Cardiac muscle cell (in vitro differentiated cells and primary cell): ENCODE measurements at places on chromosomes 4 and X.
A peak's percentile ranks its signal among the peaks of the same experiment; 100 is the strongest.

DNA sequence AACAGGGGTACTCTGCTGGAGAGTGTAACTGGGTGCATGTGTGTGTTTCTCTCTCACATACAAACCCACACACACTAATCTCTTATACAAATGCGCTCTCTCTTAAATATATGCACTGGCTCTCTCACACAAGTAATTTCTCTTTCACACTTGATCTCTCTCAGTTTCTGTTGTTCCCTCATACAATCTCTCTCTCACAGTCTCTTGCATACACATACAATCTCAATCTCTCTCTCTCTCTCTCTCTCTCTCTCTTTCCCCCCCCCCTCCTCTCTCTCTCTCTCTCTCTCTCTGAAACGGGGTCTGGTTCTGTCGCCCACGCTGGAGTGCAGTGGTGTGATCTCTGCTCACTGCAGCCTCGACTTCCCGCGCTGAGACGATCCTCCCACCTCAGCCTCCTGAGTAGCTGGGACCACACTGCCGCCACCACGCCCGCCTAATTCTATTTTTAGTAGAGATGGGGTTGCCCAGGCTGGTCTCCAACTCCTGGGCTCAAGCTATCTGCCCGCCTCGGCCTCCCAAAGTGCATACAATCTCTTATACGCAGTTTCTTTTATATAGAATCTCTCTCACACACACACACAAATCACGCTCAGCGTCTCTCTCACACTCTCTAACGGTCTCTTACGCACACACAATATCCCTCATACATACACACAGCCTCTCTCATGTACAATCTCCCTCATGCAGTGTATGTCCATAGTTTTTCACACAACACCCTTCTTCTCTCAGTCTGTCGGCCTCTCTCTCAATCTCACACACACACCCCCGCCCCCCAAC lies 518 bp upstream of the FAM241A start:
- DNase-seq: no peak
- H3K4me3 ChIP-seq: peak overlapping the region; percentile 59
- H3K4me1 ChIP-seq: peaks cover 5% of the 10 kb centered on the region
- no peak overlapping the region for H3K27ac ChIP-seq
- H3K36me3 ChIP-seq: no peaks in the 10 kb centered on the region

- H3K27me3 ChIP-seq: no peaks in the 10 kb centered on the region
- no peak overlapping the region for H3K27ac ChIP-seq
Observed at GRCh38 chr4:142901166-142901662, 55.1 kb upstream of the INPP4B start.

DNA sequence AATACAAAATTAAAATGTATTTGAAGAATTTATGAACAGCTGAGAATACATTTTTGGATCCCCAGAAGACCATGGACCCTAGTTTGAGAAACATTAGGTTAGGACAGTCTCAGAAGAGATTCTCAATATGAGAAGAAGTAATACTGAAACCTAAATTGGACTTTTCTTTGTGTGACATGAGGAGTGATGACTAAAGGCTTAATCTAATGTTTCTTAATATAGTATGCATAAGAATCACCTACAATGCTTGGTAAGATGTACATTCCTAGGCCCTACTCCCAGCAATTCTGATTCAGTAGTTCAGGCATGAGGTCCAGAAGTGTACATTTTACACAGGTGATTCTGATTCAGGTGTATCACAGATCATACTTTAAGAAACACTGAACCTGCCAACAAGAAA lies 31.6 kb upstream of the HUWE1 start:
- no peak overlapping the region for H3K27ac ChIP-seq
- H3K27me3 ChIP-seq: no peaks in the 10 kb centered on the region
- no peaks in the 10 kb centered on the region for H3K36me3 ChIP-seq
- no peak overlapping the region for H3K4me3 ChIP-seq
- H3K4me1 ChIP-seq: no peaks in the 10 kb centered on the region

DNA sequence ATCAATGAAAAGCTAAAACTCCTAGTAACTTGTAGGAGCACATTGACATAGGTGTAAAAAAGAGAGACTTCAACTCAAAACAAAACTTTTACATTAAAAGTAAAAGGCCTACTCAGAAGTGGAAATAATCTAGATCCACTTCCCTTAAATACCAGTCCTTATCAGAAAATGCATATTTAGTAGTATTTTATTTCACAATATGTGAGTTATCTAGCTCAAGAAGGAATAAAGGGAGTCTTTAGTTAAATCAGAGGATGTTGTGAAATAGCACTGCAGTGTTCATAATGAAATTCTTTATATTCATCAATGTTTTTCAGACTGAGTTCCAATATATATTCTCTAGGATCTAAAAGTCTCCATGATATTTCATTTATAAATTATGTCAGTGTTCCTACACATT lies 715.0 kb downstream of the GRID2 start:
- H3K4me1 ChIP-seq: no peaks in the 10 kb centered on the region
- H3K27me3 ChIP-seq: no peaks in the 10 kb centered on the region
- no peak overlapping the region for H3K4me3 ChIP-seq
- H3K36me3 ChIP-seq: no peaks in the 10 kb centered on the region
- H3K27ac ChIP-seq: no peak overlapping the region

- H3K27ac ChIP-seq: no peak within 1 kb of the TSS
- no peaks in the 10 kb centered on the region for H3K36me3 ChIP-seq
- H3K27me3 ChIP-seq: no peaks in the 10 kb centered on the region
Observed at GRCh38 chrX:142204522-142205433, at the start of gene MAGEC2. MAGEC2 (minus strand) TSS chrX:142205290; CDS start chrX:142203987, 1,303 bp downstream.

DNA sequence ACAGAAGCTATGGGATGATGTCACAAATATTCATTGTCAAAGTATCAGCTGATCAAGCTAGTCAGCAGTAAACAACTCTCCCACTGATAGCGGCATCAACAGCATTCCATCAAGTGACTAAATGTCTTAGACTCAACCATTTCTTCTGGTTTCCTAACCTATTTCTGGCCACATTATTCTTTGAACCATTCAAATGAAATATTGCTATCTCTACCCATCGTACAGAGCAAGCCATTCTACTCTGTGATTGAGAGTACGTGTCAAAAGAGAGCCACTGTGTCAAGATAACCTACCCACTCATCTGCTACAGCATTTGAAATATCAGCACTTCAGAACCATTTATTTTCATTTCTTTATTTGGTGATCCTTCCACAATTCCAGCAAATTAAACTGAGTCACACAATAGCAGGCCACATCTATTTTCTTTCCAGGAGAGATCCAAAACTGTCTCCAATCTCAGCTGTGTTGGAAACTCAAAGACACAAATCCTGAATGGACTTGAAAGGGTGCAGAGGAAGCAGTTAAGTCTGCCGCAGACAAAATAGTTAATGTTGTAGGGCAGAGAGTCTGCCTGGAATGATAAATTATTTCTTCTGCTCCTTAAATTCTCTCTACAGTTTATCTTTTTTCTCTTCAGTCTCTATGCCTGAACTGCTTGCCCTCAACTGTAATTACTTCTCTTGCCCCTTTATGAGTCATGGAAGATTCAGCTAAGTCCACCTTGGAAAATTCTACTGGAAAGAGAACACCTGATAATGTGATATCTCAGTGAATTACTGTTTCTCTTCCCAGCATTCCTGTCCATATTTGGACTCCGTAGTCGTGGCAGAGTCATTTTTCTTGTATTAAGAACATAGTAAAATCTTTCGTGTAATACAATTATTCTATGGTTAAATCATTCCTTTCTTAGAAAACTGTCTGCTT lies 364.8 kb downstream of the PDGFC start:
- H3K4me3 ChIP-seq: no peak overlapping the region
- no peak overlapping the region for H3K27ac ChIP-seq
- no peak for DNase-seq
- no peaks in the 10 kb centered on the region for H3K36me3 ChIP-seq
- peaks cover 9% of the 10 kb centered on the region for H3K4me1 ChIP-seq

- no peaks in the 10 kb centered on the region for H3K36me3 ChIP-seq
- DNase-seq: no peak
- H3K4me1 ChIP-seq: no peaks in the 10 kb centered on the region
- H3K27me3 ChIP-seq: no peaks in the 10 kb centered on the region
Observed at GRCh38 chr4:91366554-91366953, 937.2 kb upstream of the GRID2 start.

GRCh38 chr4:128600996-128601871 lies 208.3 kb upstream of the JADE1 start:
- DNase-seq: peak; percentile 99
- H3K27me3 ChIP-seq: peaks cover 16% of the 10 kb centered on the region
- no peak overlapping the region for H3K4me3 ChIP-seq
- no peaks in the 10 kb centered on the region for H3K36me3 ChIP-seq
- no peaks in the 10 kb centered on the region for H3K4me1 ChIP-seq
- no peak overlapping the region for H3K27ac ChIP-seq

- H3K27ac ChIP-seq: no peak overlapping the region
- peaks cover 13% of the 10 kb centered on the region for H3K4me1 ChIP-seq
- no peak overlapping the region for H3K4me3 ChIP-seq
- no peak for DNase-seq
Observed at GRCh38 chr4:25860586-25861279, 2.1 kb downstream of the SEL1L3 start.

- H3K4me1 ChIP-seq: no peaks in the 10 kb centered on the region
- H3K36me3 ChIP-seq: no peaks in the 10 kb centered on the region
- H3K27me3 ChIP-seq: no peaks in the 10 kb centered on the region
- DNase-seq: no peak
- no peak overlapping the region for H3K4me3 ChIP-seq
Observed at GRCh38 chrX:136549226-136549625, 17.2 kb downstream of the VGLL1 start.

GRCh38 chrX:21740329-21741274 lies 17.3 kb downstream of the SMPX start:
- peaks cover 34% of the 10 kb centered on the region for H3K36me3 ChIP-seq
- peak overlapping the region; percentile 75 for H3K27ac ChIP-seq
- no peaks in the 10 kb centered on the region for H3K27me3 ChIP-seq
- H3K4me3 ChIP-seq: no peak overlapping the region

DNA sequence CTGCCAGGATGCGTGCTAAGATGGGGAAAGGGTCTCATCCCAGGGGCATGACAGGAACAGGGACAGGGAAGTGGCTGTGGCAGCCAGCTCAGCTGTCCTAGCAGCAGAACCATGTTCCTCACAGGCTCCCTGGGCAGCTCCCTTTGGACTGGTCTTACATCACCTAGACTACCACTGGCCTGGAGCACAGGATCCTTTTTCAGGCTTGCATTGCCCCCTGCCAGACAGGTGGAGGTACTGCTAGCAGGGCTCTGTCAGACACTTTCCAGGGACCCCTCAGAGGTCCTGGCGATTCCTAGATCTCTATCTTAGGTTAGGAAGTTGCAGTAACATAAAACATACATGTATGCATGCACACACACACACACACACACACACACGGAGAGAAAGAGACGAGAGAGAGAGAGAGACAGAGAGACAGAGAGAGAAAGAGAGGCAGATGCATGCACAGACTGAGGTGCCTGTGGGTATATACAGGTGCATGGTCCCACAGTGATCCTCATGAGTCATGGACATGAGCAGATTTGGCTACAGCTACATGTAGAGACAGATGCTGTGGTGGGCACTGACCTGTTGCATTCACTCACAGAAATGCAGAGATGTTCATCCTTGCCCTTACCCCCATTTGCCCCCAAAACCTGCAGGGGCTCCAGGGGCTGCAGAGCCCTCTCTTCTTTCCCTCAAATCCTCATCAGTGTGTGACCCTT lies 63.6 kb downstream of the STARD8 start:
- DNase-seq: peak; percentile 69
- H3K27ac ChIP-seq: no peak overlapping the region
- H3K4me1 ChIP-seq: no peaks in the 10 kb centered on the region
- H3K36me3 ChIP-seq: no peaks in the 10 kb centered on the region
- H3K4me3 ChIP-seq: no peak overlapping the region

- DNase-seq: no peak
- no peak overlapping the region for H3K4me3 ChIP-seq
- H3K4me1 ChIP-seq: no peaks in the 10 kb centered on the region
- no peak overlapping the region for H3K27ac ChIP-seq
Observed at GRCh38 chrX:11435568-11435967, 142.4 kb downstream of the AMELX start.
